ENCODE measurements at places on chromosomes 3 and 15.

- ATAC-seq, result no peak
These were observed 33.9 kb upstream of the C15orf39 start for GRCh38 chr15:75167588-75168350.

DNA sequence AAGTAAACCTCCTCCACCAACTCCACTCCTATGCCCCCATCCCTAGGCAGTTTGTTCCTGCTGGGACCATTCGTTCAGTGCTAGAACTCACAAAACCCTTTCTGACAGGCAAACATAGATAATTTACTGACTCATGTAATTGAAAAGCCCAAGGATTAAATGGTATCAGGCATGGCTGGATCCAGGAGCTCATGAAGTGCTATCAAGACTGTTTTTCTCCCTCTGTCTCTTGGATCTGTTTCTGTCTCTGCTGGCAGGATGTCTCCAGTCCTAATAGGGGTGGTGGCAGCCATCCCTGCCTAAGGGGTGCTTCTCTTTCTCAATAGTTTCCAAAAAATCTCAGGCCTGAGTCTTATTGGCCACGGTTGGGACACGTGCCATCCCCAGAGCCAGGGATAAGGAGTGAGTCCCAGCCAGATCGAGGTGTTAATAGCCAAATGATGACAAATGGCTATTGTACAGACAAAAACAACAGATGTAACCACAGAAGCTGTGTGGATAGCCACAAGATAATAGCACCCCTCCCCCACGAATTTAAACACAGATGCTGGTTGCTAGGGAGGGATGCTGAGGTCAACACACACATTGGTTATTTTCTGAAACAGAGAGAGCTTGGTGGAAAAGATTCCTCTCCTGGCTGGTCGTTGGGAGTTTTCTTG is 168.6 kb downstream of the SHQ1 start:
- ATAC-seq, result no peak

- no peak for ATAC-seq
These were observed 4.4 kb upstream of the SCN5A start for GRCh38 chr3:38653685-38654537.

DNA sequence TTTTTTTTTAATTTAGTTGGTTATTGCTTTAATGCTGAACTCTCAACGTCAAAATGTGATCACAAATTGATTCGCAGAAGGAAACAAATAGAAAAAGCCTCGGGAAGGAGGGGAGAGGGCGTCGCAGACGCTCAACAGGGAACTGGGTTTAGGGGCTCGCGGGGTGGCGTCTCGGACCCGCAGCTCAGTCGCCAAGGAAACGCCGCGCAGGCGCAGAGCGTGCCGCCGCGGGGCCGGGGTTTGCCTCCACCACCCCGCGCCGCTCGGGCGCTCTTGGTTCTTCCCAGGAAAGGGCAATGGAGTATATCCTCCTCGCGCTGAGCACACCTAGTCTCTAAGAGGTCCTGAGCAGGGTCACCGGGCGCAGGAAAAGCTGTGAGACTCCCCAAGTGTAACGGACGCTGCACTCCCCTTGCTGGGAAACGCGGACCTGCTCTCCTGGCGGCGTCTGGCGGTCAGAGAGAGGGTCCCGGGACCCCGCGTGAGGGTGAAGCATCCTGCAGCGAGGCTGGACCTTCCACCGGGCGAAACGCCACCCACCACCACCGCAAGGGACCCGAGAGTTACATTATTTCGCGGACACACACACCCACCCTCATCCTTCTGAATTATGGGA is 753 bp downstream of the PLCH1 start:
- ATAC-seq, result peak; percentile 11

GRCh38 chr3:45608296-45608695 is 13.7 kb downstream of the LIMD1 start:
- ATAC-seq, result no peak
